ENCODE measurements at places on chromosomes 3 and 15.
A peak's percentile ranks its signal among the peaks of the same experiment; 100 is the strongest.

DNA sequence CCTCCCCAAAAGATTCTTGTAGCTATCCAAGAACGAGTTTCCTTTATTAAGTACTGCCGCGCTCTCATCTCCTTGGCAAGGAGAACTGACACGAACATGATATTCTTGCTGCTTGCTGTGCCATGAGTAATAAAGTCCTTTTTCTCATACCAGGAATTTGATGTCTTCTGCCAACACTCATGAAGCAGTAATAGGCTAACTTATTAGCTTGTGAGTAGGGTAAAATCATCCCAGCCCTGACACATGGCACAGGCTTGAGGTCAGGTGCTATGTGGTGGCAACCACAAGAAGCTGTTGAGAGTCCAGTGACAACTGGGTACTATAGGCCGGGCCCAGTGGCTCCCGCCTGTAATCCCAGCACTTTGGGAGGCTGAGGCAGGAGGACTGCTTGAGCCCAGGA lies 22.7 kb upstream of the UBXN7 start:
- DNase-seq, result peak; percentile 44

DNA sequence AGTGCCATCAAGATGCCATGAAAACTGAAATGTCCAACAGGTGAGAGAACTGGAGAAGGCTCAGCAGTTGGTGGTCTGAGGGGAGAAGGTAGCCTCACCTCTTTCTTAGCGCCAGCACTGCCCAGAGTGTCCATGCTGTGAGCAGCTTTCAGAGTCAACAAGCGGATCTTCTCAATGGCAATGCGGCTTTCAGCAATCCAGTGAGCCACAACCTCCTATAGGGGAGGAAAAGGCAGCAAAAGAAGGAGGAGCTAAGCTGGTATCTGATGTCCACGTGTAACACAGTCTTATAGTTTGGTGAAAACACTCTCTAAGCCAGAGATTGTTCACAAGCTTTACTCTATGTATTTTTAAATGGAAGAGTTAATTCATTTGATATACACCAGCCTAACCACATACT lies 36.1 kb upstream of the ACKR4 start:
- no peak for DNase-seq

DNA sequence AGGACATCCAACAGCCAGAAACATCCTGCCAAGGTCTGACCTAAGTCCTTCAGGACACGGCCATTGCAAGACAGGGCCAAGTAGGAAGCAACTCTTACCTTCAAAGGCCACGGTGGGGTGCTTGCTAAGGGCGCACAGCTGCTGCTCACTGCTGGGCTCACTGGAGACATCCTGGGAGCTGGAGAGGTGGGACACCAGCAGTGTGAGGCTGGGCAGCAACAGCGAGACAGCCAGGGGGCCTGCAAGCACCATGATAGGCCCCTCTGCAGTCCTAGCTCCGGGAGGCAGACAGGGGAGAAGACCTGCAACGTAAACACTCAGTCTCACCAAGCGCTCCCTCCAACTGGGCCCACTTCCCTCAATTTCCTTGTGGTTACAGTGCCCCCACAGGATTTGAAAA lies 79.2 kb downstream of the SEMA5B start:
- DNase-seq, result no peak

- DNase-seq, result no peak
Observed at GRCh38 chr15:58770519-58770856, 614 bp upstream of the MINDY2 start.

GRCh38 chr15:57948351-57949289 lies 116.9 kb downstream of the ALDH1A2 start:
- no peak for DNase-seq

DNA sequence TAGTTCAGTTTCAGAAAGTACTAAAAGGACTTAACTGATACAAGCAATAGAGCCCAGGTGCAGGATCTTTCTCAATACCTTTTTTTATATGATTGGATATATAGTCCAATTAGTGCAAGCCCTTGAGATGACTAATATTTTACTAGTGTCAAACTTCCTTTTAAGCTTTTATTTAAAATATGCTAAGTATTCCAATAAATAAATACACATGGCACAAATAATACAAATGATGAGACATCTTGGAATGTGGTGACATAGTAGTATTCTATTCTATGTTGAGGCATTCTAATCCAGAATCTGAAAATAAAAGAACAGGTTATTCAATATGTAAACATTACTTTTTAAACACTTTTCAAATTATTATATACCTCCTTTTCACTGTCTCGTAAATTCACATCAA lies 670.0 kb downstream of the SI start:
- no peak for DNase-seq

DNA sequence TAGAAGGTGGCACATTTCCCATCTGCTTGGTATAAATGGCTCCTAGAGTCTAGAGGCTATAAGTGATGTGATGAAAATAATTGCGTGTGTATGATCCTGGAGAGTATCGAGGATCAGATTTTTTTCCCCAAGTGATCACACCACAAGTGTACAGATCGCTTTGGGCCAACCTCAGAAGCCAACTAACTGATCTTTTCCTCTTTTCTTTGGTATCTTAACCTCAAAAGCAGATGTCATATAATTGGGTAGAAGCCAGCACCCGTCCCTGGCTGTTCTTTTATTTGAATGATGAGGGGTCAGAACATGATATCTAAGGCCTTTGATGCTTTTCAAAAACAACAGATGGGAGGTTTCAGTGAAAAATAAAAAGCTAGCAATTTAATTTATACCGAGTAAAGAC lies 3.3 kb downstream of the P2RY14 start:
- no peak for DNase-seq

GRCh38 chr3:117480525-117480924 lies 770.9 kb downstream of the TUSC7 start:
- no peak for DNase-seq

GRCh38 chr3:42699511-42699971 lies 3.1 kb downstream of the HHATL start:
- DNase-seq, result no peak

GRCh38 chr3:12405432-12406272 lies 78.6 kb upstream of the TSEN2 start:
- DNase-seq, result peak; percentile 51

DNA sequence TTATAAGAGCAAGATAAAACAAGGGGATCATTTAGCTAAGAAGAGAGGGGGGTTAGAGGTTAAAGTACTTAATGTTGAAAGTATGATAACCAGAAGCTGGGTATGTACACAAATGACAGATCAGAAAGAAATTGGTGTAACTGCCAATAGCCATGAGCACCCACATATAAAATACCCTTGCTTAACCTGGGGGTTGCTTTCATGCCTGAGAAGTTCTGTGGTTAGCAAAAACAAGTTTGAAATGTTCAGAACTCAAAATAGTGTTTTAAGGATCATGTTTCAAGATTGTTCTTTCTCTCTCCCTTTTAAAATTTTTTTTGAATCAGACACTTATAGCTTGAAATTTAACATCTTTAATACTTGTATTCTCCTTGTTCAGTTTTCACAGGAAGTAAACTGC lies 321.4 kb upstream of the GBE1 start:
- peak; percentile 27 for DNase-seq

- DNase-seq, result no peak
Observed at GRCh38 chr3:188884299-188885043, 287.3 kb upstream of the TPRG1 start.

- peak; percentile 84 for DNase-seq
Observed at GRCh38 chr3:9074079-9074478, 110.8 kb upstream of the RAD18 start.

- peak; percentile 39 for DNase-seq
Observed at GRCh38 chr15:36589971-36590370, 10.5 kb downstream of the CDIN1 start.

GRCh38 chr3:3356846-3357245 lies 177.4 kb upstream of the CRBN start:
- no peak for DNase-seq

DNA sequence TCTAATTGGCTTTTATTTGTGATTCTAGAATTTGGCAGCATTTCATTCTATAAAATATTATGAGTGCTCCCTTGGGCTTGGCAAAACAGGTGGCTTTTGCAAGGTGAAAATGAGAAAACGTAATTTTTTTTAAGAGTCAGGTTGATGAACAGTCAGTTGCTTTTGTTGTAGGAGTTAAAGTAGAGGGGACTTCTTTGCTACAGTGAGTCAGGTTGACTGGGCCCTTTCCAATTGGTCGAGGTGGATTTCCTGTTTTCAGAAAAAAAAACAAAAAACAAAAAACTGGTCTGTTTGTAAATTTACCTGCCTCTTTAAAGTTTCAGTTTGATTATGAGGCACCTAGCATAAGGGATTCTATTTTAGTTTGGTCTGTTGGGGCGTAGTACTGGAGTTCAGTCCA lies 1469.4 kb upstream of the GBE1 start:
- no peak for DNase-seq

GRCh38 chr3:119338754-119339153 lies 44.6 kb downstream of the ARHGAP31 start:
- DNase-seq, result no peak

- DNase-seq, result no peak
Observed at GRCh38 chr15:35549567-35549966, 3.6 kb upstream of the DPH6 start.

GRCh38 chr3:66816090-66816761 lies 181.9 kb upstream of the KBTBD8 start:
- peak; percentile 73 for DNase-seq

DNA sequence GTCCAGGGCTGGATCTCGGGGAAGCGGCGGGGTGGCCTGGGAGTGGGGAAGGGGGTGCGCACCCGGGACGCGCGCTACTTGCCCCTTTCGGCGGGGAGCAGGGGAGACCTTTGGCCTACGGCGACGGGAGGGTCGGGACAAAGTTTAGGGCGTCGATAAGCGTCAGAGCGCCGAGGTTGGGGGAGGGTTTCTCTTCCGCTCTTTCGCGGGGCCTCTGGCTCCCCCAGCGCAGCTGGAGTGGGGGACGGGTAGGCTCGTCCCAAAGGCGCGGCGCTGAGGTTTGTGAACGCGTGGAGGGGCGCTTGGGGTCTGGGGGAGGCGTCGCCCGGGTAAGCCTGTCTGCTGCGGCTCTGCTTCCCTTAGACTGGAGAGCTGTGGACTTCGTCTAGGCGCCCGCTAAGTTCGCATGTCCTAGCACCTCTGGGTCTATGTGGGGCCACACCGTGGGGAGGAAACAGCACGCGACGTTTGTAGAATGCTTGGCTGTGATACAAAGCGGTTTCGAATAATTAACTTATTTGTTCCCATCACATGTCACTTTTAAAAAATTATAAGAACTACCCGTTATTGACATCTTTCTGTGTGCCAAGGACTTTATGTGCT lies 527 bp downstream of the B2M start:
- peak; percentile 18 for DNase-seq

DNA sequence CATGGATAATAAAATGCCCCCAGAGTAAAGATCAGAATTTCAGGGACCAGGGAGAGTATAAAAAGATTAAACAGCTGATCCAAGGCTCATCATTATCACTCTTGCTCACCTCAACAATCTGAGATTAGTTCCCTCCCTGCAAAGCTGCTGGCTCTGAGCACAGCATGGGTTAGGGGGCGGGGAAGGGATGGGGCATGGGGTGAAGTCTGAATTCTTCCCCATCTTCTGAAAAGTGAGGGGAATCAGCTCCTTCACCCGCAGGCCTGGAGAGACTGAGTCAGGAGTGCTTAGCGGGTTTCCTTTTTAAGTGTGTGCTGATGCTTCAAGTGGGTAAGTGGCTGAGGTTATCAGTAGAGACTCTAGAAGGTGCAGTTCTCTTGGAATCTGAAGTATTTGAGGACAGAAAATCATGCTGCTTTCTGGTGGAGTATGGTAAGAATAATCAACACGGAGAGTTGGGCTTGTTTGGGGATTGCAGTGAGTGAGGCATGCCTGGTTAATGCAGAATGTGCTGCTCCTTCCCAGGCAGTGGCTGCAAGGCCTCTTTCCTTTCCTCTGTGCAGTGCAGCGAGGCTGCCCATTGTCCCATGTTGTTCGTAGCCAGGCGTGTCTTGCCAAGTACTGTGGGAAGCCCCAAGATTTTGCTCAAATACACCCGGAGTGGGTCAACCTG lies 59.2 kb upstream of the TRAK1 start:
- peak; percentile 69 for DNase-seq

GRCh38 chr3:72485641-72486040 lies 362.6 kb downstream of the SHQ1 start:
- peak; percentile 63 for DNase-seq

GRCh38 chr3:114879059-114880031 lies 267.7 kb downstream of the ZBTB20 start:
- DNase-seq, result peak; percentile 32

- no peak for DNase-seq
Observed at GRCh38 chr3:126872701-126873342, 110.1 kb upstream of the PLXNA1 start.

GRCh38 chr15:89345248-89345647 lies 10.6 kb upstream of the POLG start:
- DNase-seq, result no peak

DNA sequence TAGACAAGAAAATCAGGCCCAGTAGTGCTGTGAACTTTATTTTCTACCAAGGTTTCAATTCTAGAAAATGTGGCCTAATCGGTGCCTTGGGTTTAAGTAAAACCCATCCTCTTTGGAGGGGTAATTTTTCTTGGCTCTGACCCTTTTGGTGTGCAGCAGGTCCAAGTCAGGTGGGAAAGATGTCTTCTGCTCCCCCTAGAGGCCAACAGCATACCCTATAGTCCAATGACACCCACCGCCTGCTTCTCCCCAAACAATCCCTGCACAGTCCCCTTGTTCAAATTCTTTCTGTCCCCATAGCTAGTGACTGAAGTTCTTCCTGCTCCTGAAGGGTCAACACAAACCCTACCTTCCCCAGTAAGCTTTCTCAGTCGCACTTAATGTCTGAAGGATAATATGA lies 261.8 kb upstream of the GOLGA6L4 start:
- DNase-seq, result no peak

GRCh38 chr3:127900536-127900935 lies 14.5 kb upstream of the KBTBD12 start:
- DNase-seq, result no peak

DNA sequence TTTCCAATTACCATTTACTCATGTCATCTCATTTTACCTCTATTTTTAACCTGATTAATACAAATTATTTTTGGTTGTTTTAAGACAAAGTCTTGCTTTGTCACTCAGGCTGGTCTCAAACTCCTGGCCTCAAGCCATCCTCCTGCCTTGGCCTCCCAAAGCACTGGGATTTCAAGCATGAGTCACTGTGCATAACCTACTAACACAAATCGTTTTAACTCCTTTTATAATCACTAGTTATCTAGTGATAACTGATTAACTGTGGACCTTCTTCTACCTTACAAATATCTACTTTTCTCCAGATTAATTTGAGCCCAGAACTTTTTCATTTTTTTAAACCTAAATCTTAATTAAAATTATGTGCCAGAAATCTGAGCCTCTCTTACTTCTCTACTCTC lies 4.6 kb downstream of the ATP13A3 start:
- no peak for DNase-seq

- no peak for DNase-seq
Observed at GRCh38 chr15:71880276-71880675, 69.9 kb downstream of the NR2E3 start.

- no peak for DNase-seq
Observed at GRCh38 chr3:155647206-155647605, 97.7 kb downstream of the PLCH1 start.

Data from fibroblast of skin of scalp (primary cell).